ENCODE measurements at places on chromosomes 11 and 22.

- DNase-seq = no peak
These were observed 64.0 kb downstream of the BRD1 start for GRCh38 chr22:49763696-49764095.

- no peak for DNase-seq
These were observed 167.8 kb downstream of the C11orf91 start for GRCh38 chr11:33532720-33533385.

- no peak for DNase-seq
These were observed 48.3 kb downstream of the MYH9 start for GRCh38 chr22:36339171-36340065.

- DNase-seq = no peak
These were observed 63.2 kb upstream of the SNX19 start for GRCh38 chr11:130979386-130979972.

GRCh38 chr11:77071671-77072605 lies 5.2 kb downstream of the CAPN5 start:
- DNase-seq = no peak

Measured in keratinocyte (primary cell).